ENCODE measurements at places on chromosomes 5 and 9.

DNA sequence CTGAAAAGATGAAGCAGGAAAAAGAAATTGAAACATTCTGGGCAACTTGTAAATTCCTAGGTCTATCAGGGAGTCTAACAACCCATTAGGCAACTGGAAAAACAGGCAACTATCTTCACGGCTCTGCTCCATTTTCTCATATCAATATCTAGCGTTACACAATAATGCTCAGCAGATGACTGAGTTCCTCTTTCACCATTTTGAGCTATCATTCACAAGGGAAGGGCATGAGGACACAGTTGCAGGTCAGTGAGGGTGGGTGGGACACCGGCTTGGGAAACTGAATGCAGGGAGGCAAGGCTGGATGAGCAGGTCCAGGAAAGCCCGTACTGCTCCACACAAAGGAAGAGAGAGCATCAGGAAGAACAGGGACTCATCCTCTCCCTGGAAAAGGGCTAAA is 67.0 kb downstream of the FRMD3 start:
- DNase-seq = no peak

GRCh38 chr5:178237431-178238312 is 5.1 kb upstream of the PHYKPL start:
- no peak for DNase-seq

DNA sequence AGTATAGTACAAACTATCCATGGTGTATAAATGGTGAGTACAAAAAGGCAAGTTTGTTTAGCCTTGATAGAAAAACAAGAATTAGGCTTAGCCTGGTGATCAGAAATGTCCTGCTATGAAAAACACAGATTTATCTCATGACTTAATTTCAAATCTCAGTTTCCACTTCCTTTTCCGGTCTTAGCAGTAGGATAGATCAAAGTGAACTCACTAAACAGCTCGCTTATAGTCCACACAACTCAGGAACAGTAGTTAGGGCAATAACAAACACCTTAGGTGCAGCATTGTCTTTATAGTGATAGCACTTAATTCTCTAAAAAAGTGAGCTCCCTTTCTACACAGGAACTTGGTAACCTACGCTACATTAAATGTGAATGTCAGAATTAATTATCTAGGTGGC is 11.4 kb downstream of the GOLGA1 start:
- DNase-seq = no peak

DNA sequence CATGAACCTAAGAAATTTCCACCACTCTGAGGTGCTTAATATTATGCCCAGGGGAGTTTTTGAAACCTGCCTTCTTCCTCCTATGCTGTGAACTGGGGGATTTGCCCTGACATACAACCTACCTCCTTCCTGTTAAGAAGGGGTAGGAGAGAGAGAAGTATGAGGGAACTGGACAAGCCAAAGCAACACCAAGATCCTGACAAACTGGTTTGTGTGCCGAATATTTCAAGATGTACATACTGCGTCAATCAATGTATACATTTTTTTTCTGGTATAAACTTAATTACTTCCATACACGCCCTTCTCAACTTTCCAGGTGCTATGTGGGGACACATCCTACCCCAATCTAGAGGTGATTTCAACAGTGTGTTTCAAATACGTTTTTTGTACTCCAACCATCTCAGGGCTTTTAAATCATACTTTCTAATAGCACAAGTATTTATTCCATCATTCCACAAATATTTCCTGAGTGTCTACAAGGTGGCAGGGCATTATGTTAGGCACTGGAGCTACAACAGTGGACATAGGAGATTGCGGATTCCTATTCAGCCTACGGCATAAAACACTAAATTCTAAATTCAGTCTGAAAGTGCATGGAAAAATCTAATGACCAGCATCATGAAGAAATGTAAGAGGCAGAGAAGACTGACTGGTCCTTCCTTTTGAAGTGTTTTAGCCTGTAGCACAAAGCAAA is 70.1 kb upstream of the IFNK start:
- no peak for DNase-seq

GRCh38 chr5:158808542-158808941 is 291.2 kb downstream of the EBF1 start:
- DNase-seq = no peak

- no peak for DNase-seq
These were observed 1.2 kb upstream of the SLC4A9 start for GRCh38 chr5:140358738-140359310.

- DNase-seq = no peak
These were observed 149.4 kb upstream of the PITX1 start for GRCh38 chr5:135183464-135183863.

- no peak for DNase-seq
These were observed 408.5 kb downstream of the TMEM38B start for GRCh38 chr9:106102821-106103220.

GRCh38 chr9:81032831-81033230 is 656.5 kb downstream of the TLE1 start:
- no peak for DNase-seq

Data from GOT3 (cell line).